ENCODE measurements at places on chromosomes 1 and 21.

- DNase-seq = no peak
Measured at GRCh38 chr21:44006017-44006619, 6.0 kb upstream of the TRAPPC10 start.

DNA sequence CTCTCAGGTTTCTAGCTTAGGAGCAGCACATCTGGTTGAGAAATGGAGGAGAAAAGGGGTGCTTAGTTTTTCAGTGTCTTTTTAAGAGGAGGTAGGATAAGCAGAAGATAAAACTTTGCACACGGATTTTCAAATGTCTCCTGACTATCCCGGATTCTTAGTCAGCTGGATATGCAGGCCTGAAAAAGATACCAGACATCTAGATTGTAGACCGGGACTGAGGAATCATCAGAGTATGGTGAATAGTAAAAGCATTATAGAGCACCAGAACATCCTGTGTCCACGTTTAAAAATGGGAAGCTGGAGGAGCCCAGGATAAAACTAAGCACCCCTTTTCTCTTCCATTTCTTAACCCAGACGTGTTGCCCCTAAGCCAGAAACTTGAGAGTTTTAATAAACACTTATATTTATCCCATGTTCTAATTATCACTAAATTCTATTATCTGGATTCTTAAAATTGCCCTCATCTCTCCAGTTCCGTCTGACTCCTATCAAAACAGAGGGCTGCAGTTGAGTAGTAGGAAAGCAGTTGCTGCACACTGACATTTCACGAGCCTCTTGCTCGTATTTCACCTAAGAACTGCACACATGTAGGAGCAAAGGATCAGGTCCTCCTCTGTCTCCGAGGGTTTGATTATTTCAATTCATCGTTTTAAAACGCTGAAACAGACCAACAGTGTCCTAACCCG, 609 bp downstream of the PIGK start:
- DNase-seq = no peak

GRCh38 chr1:112143871-112144441, 154.5 kb upstream of the KCND3 start:
- no peak for DNase-seq

- DNase-seq = no peak
Measured at GRCh38 chr1:51305371-51305823, 25.0 kb downstream of the TTC39A start.

- no peak for DNase-seq
Measured at GRCh38 chr1:170370087-170370486, 161.9 kb upstream of the GORAB start.

- DNase-seq = no peak
Measured at GRCh38 chr1:201312298-201312697, 29.0 kb downstream of the PKP1 start.

DNA sequence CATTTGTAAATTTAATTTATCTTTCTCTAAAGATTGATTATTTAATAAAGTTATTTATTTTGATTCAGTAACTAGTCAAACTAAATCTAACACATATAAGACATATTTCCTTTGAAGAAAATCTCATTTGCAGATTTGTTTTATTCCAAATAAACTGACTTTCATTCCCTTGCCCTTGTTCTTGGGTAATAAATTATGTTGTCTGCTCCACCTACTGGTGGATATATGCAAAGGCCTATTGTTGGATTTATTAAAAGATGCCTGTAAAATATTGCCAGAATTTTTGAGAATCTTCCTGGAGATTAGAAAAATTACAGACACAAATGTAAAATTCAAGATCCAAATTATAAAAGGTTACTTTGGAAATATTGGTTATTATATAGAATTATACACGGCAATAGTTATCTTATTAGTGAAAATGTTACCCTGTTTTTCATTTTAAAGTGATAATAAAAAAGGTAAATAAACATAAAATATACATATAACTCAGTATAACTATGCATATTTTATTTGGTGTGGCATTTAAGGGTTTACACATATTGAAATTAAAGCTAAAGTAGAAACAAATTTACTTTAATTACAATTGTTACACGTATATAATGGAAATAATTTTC, 116.1 kb downstream of the SPATA17 start:
- DNase-seq = no peak

DNA sequence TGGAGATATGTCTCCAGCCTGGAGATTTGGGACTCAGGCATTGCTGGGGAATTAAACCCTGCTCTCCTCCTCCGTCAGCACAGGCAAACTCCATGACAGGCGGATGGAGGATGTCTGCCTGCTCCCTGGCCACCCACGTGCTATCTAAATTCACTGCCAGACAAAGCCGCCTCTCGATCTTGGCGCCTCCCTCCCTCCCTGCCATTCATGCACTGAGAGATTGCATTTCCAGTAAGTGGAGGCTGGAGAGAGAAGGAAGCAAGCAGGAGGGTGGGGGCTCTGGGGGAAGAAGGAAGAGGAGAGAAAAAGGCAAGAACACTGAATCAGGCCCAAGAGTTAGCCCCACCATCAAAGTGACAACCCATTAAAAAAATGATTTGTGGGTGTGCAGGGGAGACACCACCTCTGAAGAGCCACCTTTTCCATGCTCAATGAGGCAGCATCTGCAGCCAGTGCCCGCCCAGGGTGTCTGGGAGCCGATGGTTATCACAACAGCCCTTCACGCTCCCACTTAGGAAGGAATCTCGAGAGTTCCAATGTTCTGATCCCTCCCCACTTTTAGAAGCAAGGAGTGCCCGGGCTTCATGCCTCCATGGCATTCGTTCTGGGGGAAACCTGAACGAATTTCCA, 183.0 kb downstream of the HIVEP3 start:
- DNase-seq = no peak

DNA sequence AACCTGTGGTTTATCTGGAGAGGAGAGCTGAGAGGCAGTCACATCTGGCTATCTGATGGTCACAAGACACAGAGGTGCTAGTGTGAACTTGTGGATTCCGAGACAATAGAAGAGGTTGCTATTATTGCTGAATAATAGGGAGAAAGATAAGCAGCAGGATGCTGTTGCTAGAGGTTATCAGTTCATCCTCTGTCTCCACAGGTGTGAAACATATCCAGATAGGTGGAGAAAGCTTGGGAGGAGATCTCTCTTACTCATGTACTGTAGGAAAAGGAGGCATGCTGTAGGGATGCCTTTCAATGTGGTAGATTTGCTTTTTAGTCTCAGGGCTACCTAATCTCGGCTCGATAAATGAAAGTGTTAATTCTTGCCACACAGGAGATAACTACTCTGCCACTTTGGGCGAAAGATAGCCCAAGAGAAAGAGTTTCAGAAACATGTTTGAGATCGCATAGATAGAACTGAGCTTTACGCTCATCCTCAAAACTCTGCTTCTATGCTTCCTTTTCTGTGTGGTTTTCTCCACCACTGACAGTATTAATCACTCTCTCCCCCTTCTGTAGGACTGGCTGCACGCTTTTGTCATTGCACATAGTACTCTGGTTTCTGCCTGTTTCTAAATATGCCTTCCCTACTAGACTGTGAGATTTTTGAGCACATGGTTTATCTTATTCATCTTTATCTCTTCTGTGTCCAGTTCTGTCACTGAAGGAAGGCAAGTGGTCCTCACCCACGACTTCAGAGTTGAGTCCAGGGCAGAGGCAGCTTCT, 36.7 kb upstream of the PLXNA2 start:
- DNase-seq = no peak

GRCh38 chr21:31865429-31865970, 7.3 kb upstream of the HUNK start:
- DNase-seq = no peak

DNA sequence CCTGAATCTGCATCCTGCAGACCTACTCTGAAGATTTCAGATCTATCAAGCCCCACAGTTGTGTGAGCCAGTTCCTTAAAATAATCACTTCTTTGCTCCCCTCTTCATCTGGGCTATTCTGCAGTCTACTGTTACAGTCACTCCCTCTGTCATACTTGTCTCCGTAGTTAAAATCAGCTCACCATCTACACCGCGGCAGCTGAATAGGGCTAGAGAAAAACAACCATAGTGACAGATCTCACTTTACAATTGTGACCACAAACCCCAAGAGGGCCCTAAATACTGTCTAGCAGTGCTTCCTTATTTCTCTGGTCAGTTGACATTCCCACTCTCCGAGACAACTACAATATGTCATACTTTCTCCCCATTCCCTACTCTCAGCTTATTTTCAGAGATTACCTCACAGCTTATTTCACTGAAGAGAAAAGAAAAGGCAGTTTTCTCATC, 12.9 kb downstream of the DESI2 start:
- DNase-seq = no peak

DNA sequence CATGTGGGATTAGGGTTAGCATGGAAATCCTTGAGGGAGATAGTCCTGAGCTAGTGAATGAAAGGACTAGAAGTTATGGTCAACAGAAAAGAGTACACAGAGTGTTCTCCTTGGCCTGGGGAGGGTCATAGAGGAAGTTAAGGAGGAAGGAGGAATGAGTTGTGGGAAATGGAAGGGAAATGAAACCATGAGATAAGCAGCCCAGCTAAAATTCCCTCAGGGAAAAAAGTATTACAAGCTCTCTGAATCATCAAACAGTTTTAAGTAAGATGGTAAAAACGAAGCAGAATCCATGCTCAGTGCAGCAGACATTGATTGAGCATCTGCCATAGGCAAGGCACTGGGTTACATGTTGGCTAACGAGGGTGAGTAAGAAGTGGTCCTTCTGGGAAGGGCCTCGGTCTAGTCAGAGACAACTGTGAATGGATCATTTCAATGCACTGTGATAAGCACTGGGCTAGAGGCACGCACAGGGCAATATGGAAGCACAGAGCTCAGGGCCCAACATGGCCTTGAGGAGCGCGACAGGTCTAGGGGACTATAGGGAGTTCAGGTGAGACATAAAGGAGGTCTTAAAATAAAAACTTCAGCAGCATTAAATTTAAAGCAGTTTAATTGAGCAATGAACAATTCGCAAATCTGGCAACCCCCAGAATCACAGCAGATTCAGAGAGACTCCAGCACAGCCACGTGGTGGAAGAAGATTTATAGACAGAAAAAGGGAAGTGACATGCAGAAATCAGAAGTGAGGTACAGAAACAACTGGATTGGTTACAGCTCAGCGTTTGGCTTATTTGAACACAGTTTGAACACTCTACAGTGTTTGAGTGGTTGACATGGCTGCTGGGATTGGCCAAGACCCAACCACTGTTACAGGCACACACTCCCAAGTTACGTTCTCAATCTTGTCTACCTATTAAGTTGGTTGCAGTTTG, 219.5 kb downstream of the HLX start:
- DNase-seq = no peak

- DNase-seq = no peak
Measured at GRCh38 chr1:10640843-10641553, 155.4 kb downstream of the CASZ1 start.

DNA sequence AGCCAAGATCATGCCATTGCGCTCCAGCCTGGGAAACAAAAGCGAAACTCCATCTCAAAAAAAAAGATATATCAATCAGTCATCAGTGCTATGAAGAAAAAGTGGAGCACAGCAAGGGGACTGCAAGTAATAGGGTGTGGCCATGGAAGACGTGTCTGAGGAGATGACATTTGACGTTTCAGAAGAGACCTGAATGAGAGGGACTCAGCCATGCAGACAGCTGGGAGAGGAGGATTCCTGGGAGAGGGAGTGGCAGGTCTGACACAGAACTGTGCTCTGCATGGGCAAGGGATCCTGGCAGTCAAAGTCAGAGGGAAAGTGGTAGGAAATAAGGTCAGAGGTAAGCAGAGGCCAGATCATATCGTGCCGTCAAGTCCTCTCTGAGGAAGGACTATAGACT, 3.3 kb downstream of the LAX1 start:
- DNase-seq = no peak

GRCh38 chr1:3403011-3403345, 51.5 kb upstream of the ARHGEF16 start:
- DNase-seq = no peak

DNA sequence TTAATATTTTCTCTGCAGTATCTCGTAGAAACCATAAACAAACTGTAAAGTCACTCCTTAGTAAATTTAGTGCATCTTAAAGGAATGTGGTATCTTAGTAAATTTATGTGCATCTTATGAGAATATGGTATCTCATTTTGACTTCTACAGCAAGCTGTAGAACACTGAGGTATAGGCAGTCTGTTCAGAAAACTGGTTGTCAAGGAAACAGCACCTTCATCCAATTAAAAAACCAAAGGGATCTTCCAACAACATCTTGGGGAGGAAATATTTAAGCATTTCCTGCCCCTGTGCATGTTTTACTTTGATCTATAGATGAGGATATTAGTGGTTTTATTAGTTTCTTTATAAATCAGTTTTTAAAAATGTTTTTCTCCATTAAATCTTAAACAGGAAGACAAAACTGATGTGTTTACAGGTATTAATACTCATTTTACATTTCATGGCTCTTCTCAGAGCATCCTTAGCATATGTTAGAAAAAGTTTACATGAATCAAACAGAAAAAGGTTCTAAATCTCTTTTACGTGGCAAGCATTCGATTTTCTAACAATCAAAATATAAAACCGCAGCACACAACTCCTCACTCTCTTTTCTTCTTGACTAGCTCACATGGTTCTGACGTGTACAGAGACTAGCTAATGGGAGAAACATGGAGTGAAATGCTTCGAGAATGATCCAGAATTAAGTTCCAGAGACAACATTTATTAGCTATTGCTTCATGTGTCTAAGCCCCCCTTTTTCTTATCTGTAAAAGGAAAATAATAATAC, 668.8 kb downstream of the PTPRC start:
- DNase-seq = no peak

- DNase-seq = no peak
Measured at GRCh38 chr1:154091706-154092105, 63.2 kb downstream of the NUP210L start.

DNA sequence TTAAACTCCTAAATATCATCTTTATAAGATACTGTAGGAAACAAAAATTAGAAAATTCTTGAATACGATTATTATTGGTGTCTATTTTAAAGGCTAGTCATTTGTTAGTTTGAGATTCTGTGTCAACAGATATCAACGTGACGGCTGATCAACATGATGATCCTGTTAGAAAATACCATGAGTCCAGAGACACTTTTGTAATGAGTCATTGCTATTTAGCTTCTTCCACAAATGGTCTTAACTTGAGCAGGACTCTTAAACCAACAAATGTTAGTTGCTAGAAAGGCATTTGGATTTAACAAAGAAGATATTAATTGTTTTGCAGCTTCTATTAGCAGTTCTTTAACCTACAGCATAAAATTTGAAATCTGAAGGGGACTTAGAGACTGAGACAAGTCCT, 131.2 kb downstream of the TGFB2 start:
- no peak for DNase-seq

- DNase-seq = no peak
Measured at GRCh38 chr1:106912131-106912530, 144.3 kb upstream of the PRMT6 start.

Data from activated T-cell treated with anti-CD3 and anti-CD28 coated beads, Interleukin-2, amount 50 U/mL, for 48 hours (primary cell).